ENCODE measurements at places on chromosomes 5 and 9.

- no peak for DNase-seq
Observed at GRCh38 chr5:95599252-95599651, 20.6 kb upstream of the GPR150 start.

GRCh38 chr5:173420108-173420507 lies 91.9 kb upstream of the STC2 start:
- DNase-seq: no peak

- DNase-seq: no peak
Observed at GRCh38 chr5:107594253-107595045, 76.3 kb downstream of the EFNA5 start.

GRCh38 chr5:154196281-154196680 lies 5.7 kb downstream of the GALNT10 start:
- DNase-seq: no peak

DNA sequence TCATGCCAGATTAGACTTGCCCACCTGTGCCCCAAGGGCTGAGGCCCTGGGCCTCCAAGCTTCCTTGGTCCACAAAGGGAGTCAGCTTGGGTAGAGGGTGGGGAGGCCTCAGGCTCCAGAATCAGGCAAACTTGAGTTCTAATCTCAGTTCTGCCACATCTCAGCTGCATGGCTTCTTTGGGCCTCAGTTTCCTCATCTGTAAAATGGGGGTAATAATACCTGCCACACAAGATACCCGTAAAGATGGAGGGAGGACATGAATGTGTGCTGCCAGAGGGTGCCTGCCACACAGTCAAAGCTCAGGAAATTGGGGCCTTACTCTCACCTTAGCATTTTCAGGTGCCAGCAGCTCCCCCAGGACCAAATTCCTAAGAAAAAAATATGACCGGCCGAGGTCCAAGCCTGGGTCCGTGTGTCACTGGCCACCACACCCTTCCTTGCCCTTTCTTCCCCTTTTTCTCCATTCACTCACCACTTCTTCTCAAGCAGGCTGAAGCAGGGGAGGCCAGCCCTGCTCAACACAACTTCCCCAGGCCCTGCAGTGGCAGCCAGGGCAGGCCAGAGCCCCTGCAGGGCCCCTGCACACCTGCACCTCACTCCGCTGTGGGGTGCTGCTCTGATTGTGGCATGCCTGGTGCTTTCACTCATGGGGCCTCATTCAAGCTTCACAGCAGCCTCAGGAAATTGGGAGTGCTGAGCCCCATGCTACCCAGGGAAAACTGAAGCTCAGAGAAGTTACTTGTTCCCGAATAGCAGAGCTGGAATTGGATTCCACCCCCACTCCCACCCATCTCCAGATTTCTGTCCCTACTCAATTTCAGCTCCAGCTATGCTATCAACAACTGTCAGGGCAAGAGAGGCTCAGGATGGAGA lies 3.9 kb downstream of the RGS14 start:
- no peak for DNase-seq

DNA sequence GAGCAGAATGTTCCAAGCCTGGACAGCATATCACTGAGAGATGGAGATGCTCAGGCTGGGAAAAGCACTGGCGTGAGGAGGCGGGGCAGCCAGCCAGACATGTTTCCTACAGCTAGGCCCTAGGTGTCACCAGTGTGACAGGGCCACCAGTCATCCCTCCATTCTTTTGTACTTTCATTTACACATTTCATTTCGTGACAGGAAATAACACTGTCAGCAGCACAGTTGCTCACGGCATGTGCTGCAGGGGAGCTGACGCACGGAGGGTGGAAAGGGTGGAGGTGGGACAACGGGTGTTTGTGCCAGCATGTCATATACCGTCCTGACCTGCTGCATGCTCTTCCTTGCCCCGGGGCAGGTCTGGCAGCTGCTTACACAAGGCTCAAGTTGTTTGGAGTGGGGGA lies 14.8 kb upstream of the CEMIP2 start:
- peak; percentile 81 for DNase-seq

DNA sequence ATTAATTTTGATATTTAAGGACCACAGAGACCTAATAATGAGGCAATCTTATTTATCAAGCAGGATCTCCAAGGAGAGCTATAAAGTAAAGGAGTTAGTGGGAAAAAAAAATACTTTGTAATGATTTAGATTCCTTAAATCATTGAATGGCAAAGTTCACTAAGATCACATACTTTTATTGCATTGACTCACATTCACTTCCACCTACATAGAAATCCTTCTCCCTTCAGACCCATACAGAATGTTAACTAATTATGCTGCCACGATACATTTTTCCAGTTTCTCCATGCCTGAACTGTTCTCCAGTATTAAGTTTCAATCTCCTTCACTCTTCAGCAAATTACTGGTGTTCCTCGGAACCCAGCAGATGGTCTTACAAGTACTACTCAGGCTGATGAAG lies 388.7 kb downstream of the EFNA5 start:
- no peak for DNase-seq

- DNase-seq: peak; percentile 39
Observed at GRCh38 chr5:137735555-137736284, at the start of gene KLHL3. KLHL3 (minus strand) TSS chr5:137736089; CDS start chr5:137735646, 443 bp downstream.

All from stimulated activated CD4-positive, alpha-beta T cell treated with anti-CD3 and anti-CD28 coated beads, TNF-alpha, amount 100 ng/mL, for 24 hours (primary cell).